CD4-positive, alpha-beta T cell treated with Interleukin-21 for 1 hour (primary cell): ENCODE measurements at places on chromosomes 6 and 20.

- DNase-seq: no peak
These were observed 309.8 kb upstream of the SUPT3H start for GRCh38 chr6:45687570-45687969.

GRCh38 chr20:51023617-51024155 is 779 bp upstream of the KCNG1 start:
- DNase-seq: no peak

DNA sequence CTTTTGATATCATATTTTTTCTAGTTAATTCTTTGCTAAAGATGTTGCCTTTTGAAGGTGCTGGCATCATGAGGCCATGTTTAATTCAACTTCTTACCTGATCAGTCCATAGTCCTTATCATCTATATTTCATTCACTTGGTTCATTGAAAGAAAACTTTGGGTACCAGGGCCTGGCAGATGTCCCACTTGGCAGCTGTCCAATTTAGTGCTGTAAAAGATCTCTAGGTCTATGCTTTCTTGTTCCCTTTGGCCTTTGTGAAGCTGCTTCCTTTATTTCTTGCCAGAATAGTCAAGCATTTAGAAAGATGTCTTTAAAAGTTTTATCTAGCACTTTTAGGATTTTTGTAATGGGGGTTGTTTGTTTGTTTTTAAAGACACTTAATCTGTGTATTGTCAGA is 61.7 kb upstream of the EYA4 start:
- no peak for DNase-seq

GRCh38 chr6:112806163-112806865 is 459.2 kb downstream of the RFPL4B start:
- no peak for DNase-seq

- DNase-seq: no peak
These were observed 42.9 kb upstream of the BHLHE23 start for GRCh38 chr20:63049561-63050221.

- peak; percentile 12 for DNase-seq
These were observed 9.1 kb downstream of the FAM83D start for GRCh38 chr20:38935285-38935684.

DNA sequence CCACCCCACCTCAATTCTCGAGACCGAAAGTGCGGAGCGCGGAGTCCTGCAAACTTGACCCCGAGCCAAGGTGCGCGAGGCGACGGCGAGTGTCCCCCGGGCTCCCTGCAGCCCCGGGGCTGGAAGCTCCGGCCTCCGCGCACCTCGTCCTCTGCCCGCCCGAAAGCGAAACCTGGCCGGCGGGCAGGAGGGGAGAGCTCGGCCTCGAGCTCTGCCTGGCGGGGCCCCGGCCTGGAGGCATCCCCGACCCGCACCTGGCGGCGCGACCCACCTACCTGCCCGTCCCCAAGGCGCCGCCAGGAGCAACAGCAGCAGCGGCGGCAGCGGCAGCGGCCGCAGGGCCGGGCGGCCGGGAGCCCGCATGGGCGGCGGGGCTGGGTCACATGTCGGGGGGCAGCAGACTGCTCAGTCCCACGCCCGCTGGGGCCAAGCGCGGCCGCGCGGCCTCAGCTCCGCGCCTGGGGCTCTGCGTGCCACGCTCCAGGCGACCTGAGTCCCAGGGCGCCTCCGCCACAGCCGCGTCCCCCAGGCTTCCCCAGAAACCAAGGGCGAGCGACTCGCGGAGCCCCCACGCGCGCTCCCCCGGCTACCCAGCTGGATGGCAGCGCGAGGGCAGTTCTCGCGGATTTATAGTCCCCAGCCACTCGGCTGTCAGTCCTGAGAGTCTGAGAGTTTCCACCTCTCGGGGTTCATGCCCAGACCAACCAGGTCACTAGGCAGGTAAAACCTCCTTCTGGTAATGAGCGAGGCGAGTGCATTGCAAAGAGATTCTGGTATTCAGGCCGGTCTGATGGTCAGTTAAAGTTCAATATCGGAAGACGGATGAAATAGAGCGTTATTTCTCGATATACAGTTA is at the start of gene IL20RA:
Gene IL20RA (minus strand): TSS at position 600 of the 856 bp plus-strand sequence. CDS start 237 bp downstream, at position 363.
- no peak for DNase-seq

DNA sequence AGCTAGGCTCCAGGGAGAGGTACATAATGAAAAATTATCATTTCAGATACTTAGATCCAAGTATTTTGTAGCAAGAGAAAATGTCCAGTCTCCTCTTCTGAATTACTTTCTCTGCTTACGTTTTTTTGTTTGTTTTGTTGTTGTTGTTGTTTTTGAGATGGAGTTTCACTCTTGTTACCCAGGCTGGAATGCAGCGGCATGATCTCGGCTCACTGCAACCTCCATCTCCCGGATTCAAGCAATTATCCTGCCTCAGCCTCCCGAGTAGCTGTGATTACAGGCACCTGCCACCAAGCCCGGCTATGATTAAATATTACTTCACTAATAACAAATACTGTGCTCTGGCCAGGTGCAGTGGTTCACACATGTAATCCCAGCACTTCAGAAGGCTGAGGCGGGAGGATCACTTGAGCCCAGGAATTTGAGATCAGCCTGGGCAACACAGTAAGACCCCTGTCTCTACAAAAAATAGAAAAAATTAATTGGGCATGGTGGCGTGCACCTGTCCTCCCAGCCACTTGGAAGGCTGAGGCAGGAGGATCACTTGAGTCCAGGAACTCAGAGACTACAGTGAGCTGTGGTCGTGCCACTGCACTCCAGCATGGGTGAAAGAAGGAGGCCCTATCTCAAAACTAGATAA is 155.0 kb upstream of the JARID2 start:
- DNase-seq: no peak
